ENCODE measurements at places on chromosomes 6 and 20. TPM values are rescaled to one million over a fixed set of nuclear protein-coding genes. Genes with fewer than 3 reads are reported as not detected.

TSPO2 gene
- polyA plus RNA-seq: 0.76 TPM

STK4 gene
- polyA plus RNA-seq: 22.8 TPM

NKX2-2 gene
- polyA plus RNA-seq: not detected

GRCh38 chr20:6311841-6312655 lies 189.2 kb upstream of the FERMT1 start:
- no peak for DNase-seq

GRCh38 chr6:4727671-4728435 lies 48.4 kb upstream of the CDYL start:
- DNase-seq: peak; percentile 7

- no peak for DNase-seq
Observed at GRCh38 chr6:15384901-15385300, 139.0 kb downstream of the JARID2 start.

GRCh38 chr6:157804448-157805327 lies 18.4 kb upstream of the SNX9 start:
- no peak for DNase-seq

All from left kidney (tissue), 8 donors.